ENCODE measurements at places on chromosomes 2 and 18.

- peak; percentile 95 for DNase-seq
Observed at GRCh38 chr2:160367887-160368286, 125.7 kb downstream of the RBMS1 start.

- DNase-seq = peak; percentile 29
Observed at GRCh38 chr2:232438951-232439757, 16.8 kb upstream of the ALPI start.

GRCh38 chr2:19987936-19988335 is 2.0 kb downstream of the WDR35 start:
- no peak for DNase-seq

DNA sequence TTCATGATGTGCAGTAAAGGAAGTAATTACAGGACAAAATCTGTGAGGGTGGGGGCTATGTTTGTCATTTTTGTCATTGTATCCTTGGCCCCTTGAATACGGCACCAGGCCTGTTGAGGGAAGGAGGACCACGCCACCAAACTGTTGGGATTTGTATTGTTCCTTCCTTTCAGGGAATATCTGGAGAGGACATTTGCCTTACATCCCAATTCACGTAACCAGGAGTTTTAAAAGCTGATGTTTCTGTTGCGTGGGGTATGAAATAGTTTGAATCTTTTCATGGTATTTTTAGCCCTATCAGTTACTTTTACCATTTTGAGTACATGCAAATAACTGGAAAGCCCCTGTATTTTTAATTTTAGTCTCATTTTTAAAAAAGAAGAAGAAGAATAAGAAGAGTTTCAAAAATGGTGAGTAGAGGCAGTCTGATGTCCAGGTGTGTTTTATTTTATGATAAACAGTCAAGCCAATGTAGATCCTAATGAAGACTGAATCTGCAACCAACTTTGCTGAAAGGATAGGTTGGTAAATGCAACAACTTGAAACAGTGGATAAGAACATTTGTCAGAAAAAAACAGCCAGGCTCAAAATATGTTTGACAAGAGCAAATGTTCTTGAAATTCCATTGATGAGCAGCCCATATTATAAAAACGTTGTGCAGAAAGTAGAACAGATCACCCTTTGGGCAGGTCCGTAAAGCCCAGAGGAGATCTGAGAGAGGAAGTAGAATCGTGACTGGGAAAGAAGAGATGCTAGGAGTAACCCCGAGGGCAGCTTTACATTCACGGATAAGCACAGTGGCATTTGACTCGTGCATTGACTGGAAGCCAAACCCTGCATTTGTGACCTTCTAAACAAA is 54.5 kb downstream of the RASGRP3 start:
- no peak for DNase-seq

- DNase-seq = peak; percentile 27
Observed at GRCh38 chr2:167943897-167944296, 303.5 kb downstream of the STK39 start.

- peak; percentile 17 for DNase-seq
Observed at GRCh38 chr2:43948370-43948769, 47.4 kb downstream of the LRPPRC start.

DNA sequence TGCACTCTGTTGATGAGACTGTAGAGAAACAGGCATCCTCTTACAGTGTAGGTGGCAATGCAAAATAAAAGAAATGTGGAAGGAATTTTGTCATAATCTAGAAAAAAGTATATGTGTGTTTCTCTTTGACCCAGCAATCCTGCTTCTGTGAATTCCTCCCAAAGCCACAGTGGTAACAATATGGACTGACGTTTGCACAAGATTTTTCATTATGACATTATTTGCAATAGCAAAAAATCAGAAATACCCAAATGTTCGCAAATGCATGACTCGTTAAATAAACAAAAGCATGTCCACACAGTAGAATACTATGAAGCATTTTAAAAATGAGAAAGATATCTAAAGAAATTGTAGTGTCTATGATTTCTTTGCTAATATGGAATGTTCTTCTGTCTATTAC is 255.2 kb upstream of the NRP2 start:
- peak; percentile 87 for DNase-seq

DNA sequence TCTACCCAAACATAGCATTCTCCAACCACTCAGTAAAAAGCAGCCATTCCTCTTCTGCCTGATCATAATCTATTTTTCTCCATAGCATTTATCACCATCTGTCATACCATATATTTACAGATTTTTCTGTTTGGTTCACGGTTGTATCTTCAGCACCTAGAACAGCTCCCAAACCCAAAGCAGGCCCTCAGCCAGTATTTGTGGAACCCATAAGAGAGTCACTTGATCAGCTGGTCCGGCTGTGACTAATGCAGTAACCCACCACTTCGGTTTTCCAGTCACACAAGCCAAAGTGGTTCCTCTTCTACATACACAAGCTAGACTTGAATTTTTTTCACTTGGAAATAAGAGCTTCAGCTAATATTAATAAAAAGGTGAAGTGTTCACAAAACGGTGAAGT is 511.6 kb upstream of the CELF4 start:
- DNase-seq = no peak

- DNase-seq = no peak
Observed at GRCh38 chr2:77664491-77664890, 142.3 kb upstream of the LRRTM4 start.

GRCh38 chr2:726169-726568 is 49.0 kb upstream of the TMEM18 start:
- no peak for DNase-seq

DNA sequence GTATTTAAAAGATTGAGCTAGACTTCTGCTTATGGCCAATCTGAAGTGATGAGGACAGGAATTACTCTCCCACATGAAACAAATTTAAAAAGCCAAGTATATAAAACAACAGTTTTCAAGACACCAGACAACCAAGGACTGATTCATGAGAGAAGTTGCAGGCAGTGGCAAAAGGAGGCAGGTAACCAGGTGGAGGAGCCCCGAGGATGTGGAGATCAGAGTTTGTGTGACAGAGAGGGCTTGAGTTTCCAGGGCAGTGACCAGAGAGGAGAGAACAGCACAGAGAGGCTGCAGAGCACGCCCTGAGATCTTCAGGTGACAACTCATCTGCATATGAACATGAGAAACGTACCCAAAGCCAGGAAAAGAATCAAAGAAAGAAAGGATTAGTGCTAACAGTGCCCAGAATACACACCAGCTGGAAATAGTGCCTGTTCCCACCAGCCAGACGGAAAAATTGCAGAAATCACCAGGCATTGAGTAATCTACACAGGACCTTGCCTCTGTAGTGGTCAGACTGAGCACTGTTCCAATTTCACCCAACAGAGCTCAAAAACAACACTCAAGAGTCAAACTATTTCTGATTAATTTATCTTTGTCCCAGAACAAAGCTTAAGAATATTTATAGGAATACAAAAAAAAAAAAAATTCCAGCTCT is 173.1 kb downstream of the SEPTIN10 start:
- DNase-seq = no peak

DNA sequence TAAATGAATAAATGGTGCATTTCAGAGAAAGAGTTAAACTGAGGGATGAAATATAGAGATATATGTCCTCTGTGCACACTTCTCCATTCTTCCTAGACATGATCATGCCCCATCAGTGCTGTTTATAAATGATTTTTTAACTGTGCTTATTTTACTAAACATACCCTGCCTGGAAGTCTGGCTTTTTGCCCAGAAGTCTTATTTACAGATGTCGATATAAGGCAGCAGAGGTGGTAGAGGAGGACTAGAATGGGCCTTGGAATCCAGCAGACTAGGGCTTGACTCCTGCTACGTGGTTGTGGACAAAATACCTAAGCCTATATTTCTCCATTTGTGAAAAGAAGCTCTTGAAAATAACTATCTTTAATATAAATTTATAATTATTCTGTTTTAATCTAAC is 355.5 kb downstream of the RAD51AP2 start:
- DNase-seq = peak; percentile 7

- no peak for DNase-seq
Observed at GRCh38 chr18:58313491-58314032, 269.5 kb downstream of the NEDD4L start.

DNA sequence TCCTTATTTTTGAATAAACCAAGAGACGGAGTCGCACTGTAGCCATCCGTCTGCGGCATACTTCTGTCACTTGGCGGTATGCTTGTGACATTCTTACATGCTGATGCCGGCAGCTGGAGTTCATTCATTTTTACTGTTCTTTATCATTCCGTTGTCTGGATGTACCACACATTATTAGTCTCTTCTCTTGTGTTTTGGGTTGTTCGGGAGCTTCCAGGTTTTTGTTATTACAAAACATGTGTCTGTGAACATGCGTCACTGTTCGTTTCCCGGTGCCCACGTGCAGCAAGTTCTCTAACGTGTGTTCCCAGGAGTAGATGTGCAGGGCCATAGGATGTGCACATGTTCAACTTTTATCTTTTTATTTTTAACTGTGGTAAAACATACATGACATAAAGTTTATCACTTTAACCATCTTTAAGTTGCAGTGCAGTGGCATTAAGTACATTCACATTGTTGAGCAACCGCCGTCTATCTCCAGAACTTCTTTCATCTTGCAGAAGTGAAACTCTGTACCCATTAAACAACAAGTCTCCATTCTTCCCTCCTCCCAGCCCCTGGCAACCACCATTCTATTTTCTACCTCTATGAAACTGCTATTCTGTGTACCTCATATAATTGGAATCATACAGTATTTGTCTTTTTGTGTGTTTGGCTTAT is 40.1 kb downstream of the MTCL1 start:
- peak; percentile 86 for DNase-seq

DNA sequence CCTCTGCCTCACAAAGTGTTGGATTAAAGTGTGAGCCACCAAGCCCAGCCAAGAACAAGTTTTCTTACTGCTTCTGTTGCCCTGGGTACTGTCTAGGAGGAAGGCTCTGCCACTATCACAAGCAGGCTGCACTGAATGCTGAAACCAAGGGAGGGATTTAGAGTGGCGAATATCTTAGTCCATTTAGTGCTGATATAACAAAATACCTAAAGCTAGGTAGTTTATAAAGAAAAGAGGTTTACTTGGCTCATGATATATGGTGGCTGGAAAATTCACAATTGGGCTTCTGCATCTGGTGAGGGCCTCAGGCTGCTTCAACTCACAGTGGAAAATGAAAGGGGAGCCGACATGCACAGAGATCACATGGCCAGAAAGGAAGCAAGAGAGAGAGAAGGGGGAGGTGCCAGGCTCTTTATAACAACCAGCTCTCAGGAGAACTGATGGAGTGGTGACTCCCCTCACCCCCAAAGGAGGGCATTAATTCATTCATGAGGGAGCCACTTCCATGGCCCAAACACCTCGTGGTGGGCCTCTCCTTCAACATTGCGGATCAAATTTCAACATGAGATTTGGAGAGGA is 146.0 kb upstream of the SERPINE2 start:
- no peak for DNase-seq

- DNase-seq = no peak
Observed at GRCh38 chr2:204225671-204226073, 289.1 kb downstream of the ICOS start.

GRCh38 chr18:44733069-44733753 is 52.5 kb downstream of the SETBP1 start:
- peak; percentile 95 for DNase-seq

- DNase-seq = no peak
Observed at GRCh38 chr2:29829841-29830240, 91.5 kb downstream of the ALK start.

DNA sequence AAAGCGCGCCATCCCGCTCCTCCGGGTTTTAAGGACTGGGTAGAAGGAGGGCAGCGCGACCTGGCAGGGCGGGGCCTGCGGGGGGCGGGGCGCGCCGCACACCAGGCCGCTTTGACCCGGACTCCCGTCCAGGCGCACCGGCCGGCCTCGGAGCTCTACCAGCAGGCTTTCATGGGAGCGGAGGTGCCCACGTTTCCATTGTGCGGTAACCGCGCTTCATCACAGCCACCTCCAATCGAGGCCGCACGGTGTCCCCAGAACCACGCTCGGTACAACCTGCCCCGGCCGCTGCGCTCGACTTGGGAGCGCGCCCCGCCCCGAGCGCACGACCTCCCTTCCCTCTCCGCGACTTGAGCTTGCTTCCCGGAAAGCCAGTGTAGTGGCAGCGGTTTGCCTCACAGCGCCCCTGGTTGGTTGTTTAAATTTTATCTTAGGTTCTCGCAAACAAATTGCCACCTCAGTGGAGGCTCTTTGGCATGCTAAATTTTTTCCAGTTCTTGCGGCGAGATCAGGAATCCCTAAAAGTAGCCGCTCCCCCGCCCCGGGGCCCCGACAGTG is 280 bp upstream of the CYP1B1 start:
- peak; percentile 83 for DNase-seq

GRCh38 chr2:121519732-121520640 is 10.7 kb upstream of the RNU4ATAC start:
- no peak for DNase-seq

- no peak for DNase-seq
Observed at GRCh38 chr2:17051538-17051937, 385.9 kb upstream of the CYRIA start.

- no peak for DNase-seq
Observed at GRCh38 chr2:16654833-16655444, 10.7 kb downstream of the CYRIA start.

DNA sequence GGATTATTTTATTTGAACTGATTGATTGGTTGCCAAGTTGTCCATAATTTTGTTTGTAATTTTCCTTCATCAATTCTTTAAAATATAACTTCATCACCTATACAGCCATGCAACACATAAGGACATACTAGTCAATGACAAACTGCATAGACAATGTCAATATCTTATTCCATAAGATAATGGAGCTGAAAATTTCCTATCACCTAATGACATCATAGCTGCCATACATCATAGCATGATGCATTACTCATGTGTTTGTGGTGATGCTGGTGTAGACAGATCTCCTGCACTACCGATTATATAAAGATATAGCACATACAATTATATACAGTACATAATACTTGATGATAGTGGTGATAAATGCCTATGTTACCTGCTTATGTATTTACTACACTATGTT is 369.8 kb upstream of the NT5C1B start:
- DNase-seq = no peak

DNA sequence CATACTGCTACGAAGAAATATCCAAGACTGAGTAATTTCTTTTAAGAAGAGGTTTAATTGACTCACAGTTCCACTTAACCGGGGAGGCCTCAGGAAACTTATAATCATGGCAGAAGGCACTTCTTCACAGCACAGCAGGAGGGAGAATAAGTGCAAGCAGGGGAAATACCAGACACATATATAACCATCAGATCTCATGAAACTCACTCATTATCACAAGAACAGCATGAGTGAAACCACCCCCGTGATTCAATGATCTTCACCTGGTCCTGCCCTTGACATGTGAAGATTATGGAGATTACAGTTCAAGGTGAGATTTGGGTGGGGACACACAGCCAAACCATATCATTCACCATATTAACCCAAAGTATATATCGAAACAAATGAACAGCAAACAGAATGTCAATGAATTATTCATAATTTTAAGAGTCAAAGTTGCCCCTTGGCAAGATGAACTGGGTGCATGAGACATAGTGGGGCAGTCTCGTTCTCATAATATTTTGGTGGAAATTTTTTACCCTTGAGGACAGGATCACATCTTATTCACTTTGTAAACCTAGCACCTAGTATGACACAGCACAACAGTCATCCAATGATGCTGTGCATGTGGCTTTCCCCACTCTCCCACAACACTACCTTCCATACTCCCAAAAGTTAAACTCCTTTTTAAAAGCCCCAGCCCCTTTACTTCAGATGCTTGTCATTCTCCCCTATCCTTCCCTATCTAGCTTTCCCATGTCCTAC is 425.3 kb downstream of the ZEB2 start:
- no peak for DNase-seq

Data from fibroblast of skin of back (primary cell).